ENCODE measurements at places on chromosomes 12 and 14. TPM values are rescaled to one million over a fixed set of nuclear protein-coding genes. Genes with fewer than 3 reads are reported as not detected.
A peak's percentile ranks its signal among the peaks of the same experiment; 100 is the strongest.

- H3K4me3 ChIP-seq, result no peak overlapping the region
- DNase-seq, result no peak
- no peaks in the 10 kb centered on the region for H3K27me3 ChIP-seq
Measured at GRCh38 chr14:65548878-65549277, 136.3 kb downstream of the FUT8 start.

DNA sequence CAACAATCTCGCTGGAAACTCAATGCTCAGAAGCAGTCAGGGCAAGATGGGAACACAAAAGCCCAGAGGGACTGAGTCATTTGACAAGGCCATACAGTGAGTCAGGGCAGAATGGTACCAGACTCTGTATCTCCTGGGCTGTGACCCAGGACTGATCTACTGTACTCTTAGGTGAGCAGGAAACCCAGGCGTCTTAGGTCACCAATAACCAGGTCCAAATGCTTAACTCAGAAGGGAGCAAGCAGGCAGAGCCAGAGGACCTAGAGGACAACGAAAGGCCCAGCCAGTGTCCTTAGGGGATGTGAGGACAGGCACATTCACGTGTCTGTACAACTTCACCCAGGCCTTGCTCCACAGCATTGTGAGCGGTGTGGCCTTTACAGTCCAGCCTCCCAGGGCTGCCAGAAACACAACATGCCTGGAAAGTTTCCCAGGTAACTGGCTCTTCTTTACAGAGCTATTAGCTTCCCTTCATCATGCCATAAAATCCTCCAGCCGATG is 69.9 kb downstream of the ARL6IP4 start:
- H3K4me1 ChIP-seq, result peaks cover 29% of the 10 kb centered on the region
- H3K4me3 ChIP-seq, result no peak overlapping the region
- peak; percentile 75 for DNase-seq
- peak overlapping the region; percentile 88 for H3K27ac ChIP-seq

DNA sequence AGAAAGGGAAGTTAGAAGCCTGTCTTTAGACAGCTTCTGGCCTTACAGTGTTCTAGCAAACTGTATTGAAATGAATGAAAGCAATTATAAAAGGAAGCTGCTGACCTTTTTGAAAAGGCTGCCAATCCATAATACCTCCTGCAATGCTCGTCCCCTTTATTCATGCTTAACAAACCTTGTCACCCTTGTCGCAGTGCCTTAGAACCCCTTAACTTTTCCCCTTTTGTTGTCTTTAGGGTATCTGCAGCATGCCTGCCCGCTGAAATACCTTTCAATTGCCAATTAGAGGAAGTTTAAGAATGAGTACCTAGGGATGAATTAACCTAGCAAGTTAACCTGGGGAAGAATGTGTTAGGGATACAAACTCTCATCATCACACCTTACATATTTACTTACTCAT is 731.2 kb downstream of the RERGL start:
- no peaks in the 10 kb centered on the region for H3K4me1 ChIP-seq
- H3K36me3 ChIP-seq, result no peaks in the 10 kb centered on the region
- no peak overlapping the region for H3K27ac ChIP-seq

DNA sequence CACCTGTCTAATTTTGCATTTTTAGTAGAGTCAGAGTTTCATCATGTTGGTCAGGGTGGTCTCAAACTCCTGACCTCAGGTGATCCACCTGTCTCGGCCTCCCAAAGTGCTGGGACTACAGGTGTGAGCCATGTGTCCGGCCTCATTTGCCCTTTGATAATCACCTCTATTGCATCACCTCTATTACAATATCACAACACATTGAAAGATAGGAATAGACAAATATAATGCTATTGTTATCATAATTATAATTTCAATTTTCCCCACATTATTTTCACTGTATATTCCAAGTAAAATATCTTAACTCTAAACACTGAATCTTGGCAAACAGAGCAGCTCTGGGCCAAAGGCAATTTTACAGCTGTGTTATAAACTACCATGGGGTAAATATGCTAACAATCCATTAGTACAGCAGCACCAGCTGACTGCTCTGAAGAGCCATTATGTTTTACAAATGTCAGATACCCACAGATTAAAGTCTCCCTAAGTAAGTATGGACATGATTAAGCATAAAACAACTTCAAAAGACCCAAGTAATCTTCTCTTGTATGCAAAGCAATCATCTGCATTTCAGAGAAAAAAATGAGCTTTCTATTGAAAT is 173.2 kb downstream of the MED13L start:
- no peak overlapping the region for H3K27ac ChIP-seq
- H3K27me3 ChIP-seq, result no peaks in the 10 kb centered on the region
- no peak overlapping the region for H3K4me3 ChIP-seq

DNA sequence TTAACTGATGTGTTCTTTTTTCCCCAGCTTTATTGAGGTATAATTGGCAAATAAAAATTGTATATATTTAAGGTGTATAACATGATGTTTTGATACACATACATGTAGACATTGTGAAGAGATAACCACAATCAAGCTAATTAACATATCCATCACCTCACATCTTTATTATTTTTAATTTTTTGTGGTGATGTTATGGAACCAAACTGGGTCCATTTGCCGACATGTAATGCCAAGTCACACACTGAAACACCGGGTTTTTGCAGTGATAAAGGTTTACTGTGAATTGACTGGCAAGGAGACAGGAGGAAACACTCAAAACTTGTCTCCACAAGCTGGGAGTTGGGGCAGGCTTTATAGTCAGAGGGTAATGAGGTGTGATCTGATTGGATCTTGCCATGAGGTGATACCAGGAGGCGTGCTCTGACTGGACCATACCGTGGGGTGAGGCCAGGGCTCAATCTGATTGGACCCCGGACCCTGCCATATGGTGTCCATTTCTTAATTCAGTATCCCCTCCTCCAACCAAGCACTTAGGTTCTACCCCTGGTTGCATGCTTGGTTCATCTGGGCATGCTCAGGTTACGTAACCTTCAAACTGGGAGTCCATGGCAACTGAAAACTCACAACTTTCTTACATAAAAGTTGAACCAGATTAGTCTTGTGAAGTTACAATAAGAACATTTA is 11.8 kb upstream of the WSCD2 start:
- H3K4me3 ChIP-seq, result no peak overlapping the region
- H3K4me1 ChIP-seq, result no peaks in the 10 kb centered on the region
- H3K27me3 ChIP-seq, result peaks cover 7% of the 10 kb centered on the region
- no peak for DNase-seq

- no peaks in the 10 kb centered on the region for H3K27me3 ChIP-seq
- H3K27ac ChIP-seq, result no peak overlapping the region
Measured at GRCh38 chr12:64752833-64753238, 6.4 kb downstream of the GNS start.

DNA sequence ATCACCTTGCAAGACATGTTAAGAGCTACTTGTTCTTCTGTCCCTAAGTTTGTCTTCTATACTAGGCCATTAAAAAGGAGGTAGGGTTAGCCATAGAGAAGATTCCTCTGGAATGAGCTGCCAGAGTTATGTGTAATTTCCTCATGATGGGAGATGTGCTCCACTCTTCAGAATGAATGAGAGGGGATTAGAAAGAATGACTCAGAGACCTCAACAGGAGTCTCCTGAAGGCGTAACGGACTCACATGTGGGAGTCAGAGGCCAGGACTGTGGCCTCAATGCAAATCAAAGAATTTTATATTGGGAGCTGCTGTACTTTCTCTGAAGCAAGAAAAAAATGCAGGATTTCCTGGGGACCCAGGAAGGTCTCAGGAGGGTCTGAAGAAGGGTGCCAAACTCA is 87.8 kb upstream of the ATXN7L3B start:
- no peaks in the 10 kb centered on the region for H3K36me3 ChIP-seq
- no peaks in the 10 kb centered on the region for H3K27me3 ChIP-seq
- no peaks in the 10 kb centered on the region for H3K4me1 ChIP-seq
- H3K4me3 ChIP-seq, result no peak overlapping the region
- no peak for DNase-seq

DNA sequence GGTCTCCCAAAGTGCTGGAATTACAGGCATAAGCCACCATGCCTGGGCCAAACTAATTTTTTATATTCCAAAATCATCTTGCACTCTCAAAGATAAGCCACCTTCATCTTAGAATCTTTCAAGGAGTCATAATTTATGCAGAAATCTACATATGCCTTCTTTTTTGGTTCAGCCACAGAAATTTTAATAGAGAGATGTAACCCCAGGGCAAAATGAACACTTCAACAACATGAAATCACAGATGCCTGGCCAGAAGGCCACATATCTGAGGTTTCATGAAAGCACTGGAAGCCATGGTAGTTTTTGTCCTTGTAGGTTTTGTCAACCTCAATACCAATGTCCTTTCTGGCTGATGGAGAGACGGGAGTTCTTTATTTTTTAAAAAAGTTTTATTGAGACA is 9.8 kb downstream of the SUPT16H start:
- H3K36me3 ChIP-seq, result peaks cover 39% of the 10 kb centered on the region
- H3K4me3 ChIP-seq, result no peak overlapping the region
- no peak overlapping the region for H3K27ac ChIP-seq
- H3K27me3 ChIP-seq, result no peaks in the 10 kb centered on the region
- no peak for DNase-seq

PMEL gene
- total RNA-seq, result 0.78 TPM

DNA sequence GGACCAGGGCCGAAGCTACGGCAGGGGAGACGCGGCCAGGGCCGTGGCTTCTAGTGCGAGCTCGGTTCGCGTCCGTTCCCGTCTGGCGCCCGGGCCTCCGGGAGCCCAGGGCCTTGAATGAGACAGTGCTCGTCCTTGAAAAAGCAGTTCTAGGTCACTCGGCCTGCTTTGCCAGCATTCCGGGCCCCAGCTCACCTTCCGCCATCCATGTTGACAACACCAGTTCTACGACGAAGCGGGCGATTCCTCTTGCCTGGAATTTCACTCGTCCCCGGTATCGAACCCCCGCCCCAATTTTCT is 4.5 kb downstream of the OR10AD1 start:
- H3K4me1 ChIP-seq, result peaks cover 19% of the 10 kb centered on the region
- H3K27me3 ChIP-seq, result no peaks in the 10 kb centered on the region
- no peaks in the 10 kb centered on the region for H3K36me3 ChIP-seq
- H3K27ac ChIP-seq, result peak overlapping the region; percentile 99
- H3K4me3 ChIP-seq, result peak overlapping the region; percentile 70
- peak; percentile 65 for DNase-seq

DNA sequence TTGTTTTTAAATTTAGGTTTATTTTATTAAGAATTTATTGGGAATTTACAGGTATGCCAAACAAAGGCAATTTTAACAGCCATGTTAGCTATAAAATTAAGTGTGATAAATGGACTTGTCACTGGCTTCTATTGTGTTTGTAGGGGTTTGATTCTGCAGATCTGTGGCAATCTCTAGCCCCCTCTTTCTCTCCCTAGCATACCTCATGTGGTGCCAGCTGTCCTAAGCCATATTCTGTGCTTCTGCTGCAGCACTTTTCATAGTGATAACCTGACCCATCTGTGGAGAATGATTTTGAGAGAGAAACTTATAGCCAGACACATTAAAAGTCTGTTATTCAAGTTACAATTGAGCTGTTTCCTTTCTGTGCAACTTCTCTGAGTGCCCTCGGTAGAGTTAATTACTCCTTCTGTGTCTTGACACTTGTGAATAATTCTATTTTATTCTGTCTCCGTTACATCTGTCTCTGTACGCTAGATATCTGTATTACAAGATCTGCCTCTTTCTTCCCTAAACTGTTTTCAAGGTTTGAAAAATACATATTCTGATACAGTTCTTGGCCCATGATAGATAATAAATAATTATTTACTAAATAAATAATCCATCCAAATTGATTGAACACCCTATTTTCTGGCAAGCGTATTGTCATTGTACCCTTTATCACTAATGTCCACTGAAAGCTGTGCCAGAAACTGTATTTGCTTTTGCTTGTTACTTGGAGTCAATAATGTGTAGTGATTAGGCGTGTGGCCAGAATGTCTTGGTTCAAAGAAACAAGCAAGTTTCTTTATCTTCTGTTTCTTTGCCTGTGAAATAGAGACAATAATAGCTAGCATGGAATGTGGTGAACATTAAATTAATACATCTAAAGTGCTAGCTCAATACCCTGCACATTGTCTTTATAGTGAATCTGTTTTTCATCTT is 40.0 kb downstream of the FRS2 start:
- DNase-seq, result no peak
- peaks cover 94% of the 10 kb centered on the region for H3K4me1 ChIP-seq
- H3K27me3 ChIP-seq, result no peaks in the 10 kb centered on the region
- no peak overlapping the region for H3K4me3 ChIP-seq
- H3K27ac ChIP-seq, result no peak overlapping the region
- H3K36me3 ChIP-seq, result no peaks in the 10 kb centered on the region

DNA sequence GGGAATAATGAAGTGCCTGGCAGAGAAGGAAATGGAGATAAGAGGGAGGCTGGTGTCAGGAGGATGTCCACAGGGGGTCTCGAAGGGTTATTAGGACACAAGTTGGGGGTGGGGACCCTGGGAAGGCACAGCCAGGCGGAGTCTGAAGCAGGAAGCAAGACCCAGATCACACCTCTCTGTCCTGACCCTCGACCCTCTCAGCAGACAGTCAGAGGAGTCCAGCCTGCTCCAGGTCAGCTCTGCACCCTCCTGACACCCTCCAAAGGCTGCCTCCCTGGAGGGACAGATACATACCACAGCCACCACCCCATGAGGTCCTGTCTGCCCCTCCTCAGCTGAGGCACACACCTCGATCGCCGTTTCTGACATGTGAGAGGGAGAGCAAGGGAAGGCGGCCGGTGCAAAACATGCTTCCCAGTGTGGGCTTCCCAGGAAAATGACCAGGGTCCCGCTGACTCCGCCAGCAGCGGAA is 9.0 kb downstream of the BCL11B start:
- H3K4me3 ChIP-seq, result no peak overlapping the region
- no peak for DNase-seq
- H3K27me3 ChIP-seq, result peaks cover 25% of the 10 kb centered on the region
- no peaks in the 10 kb centered on the region for H3K36me3 ChIP-seq
- no peaks in the 10 kb centered on the region for H3K4me1 ChIP-seq

DNA sequence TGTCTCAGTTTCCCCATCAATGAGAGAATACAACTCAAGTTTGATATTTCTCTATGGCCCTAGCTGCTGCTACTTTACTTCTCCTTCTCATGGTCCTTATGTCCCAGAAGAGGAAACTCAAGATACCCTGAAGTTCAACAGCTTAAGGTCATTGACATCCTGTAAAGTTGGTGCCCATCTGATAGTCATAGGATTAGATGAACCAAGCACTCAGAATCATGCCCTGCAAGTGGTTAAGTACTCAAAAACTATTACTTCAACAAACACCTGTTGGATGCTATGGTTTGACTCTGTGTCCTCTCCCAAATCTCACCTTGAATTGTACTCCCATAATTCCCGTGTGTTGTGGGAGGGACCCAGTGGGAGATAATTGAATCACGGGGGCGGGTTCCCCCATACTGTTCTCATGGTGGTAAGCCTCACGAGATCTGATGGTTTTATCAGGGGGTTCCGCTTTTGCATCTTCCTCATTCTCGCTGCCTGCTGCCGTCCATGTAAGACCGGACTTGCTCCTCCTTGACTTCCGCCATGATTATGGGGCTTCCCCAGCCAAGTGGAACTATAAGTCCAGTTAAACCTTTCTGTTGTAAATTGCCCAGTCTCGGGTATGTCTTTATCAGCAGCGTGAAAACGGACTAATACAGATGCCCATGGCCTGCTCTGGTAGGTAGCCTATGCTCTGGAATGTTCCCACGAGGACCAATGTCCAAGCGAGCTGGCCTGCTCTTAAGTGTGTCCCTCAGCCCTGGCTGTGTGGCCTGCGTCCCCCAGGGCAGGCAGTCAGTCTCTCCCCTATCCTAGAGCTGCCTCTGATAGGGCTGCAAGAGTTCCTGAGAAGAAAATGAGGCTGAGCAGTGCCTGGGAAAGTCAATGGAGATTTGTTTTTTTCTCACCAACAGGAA is 18.1 kb downstream of the CAMKK2 start:
- no peak for DNase-seq
- peaks cover 13% of the 10 kb centered on the region for H3K4me1 ChIP-seq
- peaks cover 10% of the 10 kb centered on the region for H3K36me3 ChIP-seq
- no peaks in the 10 kb centered on the region for H3K27me3 ChIP-seq

RTRAF gene
- 154 TPM for total RNA-seq

- H3K27me3 ChIP-seq, result no peaks in the 10 kb centered on the region
- no peaks in the 10 kb centered on the region for H3K36me3 ChIP-seq
- peak overlapping the region; percentile 52 for H3K27ac ChIP-seq
- H3K4me3 ChIP-seq, result no peak overlapping the region
- H3K4me1 ChIP-seq, result peaks cover 7% of the 10 kb centered on the region
Measured at GRCh38 chr12:26786491-26786864, 46.5 kb downstream of the ITPR2 start.

Measured in adrenal gland (tissue), 19 donors.